Stimulated activated naive CD4-positive, alpha-beta T cell (primary cell): ENCODE measurements at places on chromosomes 1 and 21.

DNA sequence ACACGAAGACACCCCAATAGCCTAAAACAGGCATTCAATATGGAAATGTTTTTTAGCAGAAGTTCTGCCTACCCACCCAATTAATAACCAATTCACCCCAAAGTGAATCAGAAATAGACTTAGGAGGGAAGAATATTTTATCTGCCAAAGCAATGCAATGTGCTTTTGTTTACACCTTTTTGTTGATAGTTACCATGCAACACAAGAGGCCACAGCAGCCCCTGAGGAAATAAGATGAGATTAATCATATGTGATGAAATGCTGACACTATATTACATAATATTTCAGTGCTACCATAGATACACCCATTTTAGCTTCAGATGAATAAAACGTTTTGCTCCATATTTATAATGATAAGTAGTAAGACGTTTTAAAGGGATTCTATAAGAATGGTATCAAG lies 60.9 kb upstream of the RGS2 start:
- no peak for DNase-seq

DNA sequence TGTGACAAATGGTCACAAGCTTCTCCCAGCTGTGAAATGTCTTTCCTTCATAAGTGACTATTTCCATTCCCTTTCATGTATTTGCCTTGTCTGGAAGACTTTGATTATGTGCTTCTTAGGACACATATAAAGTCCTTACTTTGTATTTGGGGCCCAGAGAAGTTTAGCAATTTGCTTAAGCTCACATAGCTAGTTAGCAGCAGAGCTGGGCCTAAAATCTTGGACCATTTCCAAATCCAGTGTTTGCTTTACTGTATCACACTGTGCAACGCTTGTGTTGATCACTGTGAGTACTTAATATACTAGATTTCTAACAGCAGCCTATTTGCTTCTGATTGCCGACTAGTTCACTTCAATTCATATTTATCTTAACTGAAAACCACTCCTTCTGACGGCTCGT lies 2.2 kb upstream of the KCNA3 start:
- no peak for DNase-seq

DNA sequence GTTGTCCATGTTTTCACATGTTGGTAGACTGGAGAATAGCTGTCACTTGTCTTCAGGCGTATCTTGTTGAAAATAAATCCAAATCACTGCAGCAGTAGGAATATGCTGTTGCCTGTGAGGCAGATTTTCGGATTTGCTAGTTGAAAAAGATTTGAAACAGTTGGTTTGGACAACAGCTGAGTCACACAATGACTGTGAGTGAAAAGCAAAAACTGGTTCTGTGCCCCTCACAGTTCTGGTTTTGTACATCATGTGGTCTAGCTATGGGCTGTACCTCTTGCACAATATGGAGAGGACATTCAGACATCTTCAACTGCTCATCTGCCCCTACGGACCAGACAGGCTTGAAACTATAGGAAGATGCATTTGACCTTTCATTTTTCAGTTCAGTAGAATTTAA lies 1.8 kb downstream of the ARF1 start:
- no peak for DNase-seq

DNA sequence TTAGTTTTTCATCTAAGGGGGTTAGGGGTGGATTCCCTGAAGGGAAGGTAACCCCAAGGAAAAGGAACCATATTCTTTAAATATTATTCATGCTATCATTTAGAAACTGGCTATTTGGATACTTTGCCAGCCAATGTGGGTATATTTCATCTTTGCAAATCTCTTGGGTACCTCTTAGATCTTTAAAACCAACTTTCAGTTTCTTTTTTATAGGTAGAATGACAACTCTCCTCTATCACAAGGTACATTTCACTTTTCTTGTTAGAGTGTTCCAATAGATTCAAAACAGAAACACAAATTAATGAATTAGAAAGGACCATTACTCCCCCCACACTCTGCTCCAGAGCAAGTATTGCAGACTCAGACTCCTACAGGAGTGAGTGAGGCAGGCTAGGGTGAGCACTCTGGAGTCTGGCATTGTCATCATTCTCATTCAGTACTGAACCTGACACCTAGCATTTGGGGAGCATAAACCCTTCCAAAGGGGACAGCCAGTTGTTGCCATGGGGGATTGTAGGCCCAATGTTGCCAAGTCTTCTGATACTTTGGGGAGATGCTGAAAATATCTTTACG lies 43.0 kb downstream of the MACO1 start:
- peak; percentile 20 for DNase-seq
